ENCODE measurements at places on chromosomes 4 and X.

DNA sequence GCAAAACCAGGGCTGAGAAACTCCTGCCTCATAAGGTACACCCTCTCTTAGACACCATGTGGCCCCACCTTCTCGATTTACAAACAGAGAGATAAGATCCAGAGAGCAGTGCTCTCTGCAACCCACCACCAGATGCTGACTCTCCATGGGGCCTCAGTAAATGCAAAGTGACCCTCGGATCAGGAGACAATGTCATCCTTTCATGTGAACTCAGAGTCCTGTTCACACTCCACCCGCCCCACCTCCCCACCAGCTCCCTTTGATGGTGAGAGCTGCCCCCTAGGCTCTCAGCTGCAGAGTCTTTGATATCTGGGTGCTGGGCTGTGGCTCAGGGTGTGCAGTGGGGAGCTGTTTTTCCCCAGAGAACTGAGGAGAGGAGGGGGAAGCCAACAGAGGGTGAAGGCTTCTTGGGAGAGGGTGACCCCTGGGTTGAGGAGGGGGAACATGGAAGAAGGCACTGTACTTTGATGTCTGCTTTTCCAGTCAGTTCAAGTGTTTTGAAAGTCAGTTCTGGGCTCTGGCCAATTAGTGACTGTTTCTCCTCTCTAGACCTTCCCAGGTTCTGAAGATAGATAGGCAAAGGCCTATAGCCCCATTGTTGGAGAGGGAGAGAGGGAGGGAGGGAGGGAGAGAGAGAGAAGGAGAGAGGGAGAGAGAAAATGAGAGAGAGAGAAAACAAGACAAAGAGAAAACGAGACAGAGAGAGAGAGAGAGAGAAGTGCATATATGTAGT, 88.2 kb downstream of the SCD5 start:
- DNase-seq = no peak

- no peak for DNase-seq
Observed at GRCh38 chr4:53601251-53601764, 10.0 kb upstream of the LNX1 start.

DNA sequence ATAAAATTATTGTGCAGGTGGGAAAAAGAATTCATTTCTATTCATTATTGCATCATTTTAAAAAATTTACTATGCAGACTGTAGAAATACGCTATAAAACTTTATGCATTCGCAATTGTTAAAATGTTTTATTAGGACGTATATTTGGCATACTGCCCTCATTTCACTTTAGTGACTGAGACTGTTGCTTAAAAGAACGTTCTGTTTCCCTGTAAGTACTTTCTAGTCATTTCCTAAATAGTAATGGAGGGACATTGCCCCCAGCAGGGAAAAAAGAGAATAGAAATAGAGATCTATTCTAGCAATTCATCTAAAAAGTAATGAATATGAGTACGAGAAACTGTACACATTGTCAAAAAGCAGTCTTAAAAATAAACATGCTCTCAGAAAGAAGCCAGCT, 1295.8 kb upstream of the TENM3 start:
- no peak for DNase-seq

DNA sequence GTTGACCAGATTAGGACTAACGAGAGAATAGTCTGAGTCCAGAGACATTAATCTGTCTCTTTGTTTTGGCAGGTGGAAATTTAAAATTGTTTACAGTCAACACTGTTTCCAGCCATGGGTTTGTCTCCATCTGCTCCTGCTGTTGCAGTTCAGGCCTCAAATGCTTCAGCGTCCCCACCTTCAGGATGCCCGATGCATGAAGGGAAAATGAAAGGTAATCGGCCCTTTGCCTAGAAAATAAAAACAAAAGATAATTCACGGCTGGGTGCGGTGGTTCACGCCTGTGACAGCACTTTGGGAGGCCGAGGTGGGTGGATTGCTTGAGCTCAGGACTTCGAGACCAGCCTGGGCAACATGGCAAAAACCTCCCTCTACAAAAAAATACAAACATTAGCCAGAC, 815 bp downstream of the HCCS start:
- no peak for DNase-seq

GRCh38 chrX:19272452-19272851, 71.3 kb upstream of the PDHA1 start:
- DNase-seq = no peak

DNA sequence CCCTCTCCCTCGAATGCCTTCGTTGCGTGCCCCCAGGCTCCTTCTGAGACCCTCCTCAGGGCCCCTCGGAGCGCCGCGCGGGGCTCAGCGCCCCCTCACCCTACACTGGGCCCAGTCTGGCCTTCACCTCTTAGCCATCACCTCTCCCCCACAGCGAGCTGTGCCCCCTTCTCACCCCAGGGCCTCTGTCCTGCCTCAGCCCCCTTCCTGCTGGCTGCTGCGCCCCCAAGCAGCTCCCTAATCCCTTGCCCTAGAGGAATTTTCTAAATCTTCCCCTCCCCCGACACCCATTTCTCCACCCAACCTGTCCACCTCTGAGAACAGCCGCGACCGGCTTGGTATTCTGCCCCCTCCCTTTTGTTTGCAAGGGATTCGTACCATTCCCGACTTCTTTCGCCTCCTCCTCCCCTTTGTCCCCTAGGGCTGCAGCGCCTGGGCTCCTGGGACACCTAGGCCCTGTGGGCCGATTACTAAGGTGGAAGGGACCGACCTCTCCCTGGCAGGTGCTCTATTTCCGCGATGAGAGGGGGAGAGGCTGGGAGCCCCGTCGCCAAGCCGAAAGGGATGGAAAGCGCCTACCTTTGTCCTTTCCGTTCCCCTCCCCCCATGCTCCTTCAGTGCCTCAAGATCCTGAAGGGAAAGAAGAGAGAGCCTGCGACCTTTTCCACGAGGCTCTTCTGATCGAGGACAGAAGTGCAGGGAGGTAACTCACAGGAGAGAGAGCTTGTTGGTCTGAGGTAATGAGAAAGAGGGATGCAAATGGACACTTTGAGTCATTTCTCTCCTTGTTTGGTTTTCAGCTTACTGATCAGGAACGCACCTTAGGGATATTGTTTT, 10.9 kb downstream of the DLG3 start:
- no peak for DNase-seq

DNA sequence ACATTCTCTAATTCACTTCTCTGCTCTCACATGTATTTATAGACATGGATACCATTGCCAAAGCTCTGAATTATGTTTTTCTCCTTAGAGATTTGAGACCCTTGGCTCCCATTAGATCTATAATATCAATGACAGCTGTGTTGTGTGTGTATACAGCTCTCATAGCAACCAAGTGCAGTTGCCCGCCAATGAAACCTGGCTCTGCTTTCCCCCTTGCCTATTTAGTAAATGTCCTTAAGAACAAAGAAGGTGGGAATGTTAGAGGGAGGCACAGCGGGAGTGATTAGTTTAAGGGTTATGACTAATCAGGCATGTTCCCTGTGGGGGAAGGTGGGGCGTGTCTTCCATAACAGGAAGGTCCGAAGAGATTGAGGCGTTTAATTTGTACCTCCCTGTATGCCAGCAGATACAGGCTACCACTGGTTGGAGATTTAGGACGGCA, 100.5 kb upstream of the TBC1D9 start:
- DNase-seq = no peak

GRCh38 chr4:79850626-79851025, 222.4 kb downstream of the ANTXR2 start:
- no peak for DNase-seq

- DNase-seq = no peak
Observed at GRCh38 chr4:79281566-79282359, 44.1 kb downstream of the NAA11 start.

GRCh38 chr4:151702256-151702655, 58.6 kb downstream of the GATB start:
- no peak for DNase-seq

GRCh38 chrX:153638436-153639176, 8.4 kb upstream of the DUSP9 start:
- DNase-seq = no peak

- no peak for DNase-seq
Observed at GRCh38 chr4:152039023-152039481, 278.2 kb upstream of the GATB start.

DNA sequence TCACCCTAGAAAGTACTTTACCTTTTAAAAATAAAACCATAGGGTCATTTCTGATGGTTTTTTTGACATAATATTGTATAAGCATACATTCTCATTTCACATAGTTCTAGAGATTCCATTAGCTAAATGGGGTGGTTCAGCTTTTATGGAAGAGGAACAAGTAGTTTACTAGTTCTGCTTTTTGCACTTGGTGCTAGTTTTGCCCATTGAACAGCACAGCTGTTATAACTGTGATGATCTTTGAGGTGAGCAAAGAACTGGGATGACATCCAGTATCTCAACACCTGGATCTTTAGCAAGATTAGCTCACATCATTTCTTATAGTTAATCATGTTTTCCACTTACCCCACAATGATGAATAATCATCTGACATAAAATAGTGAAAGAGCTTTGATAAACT, 40.9 kb downstream of the MOB1B start:
- DNase-seq = no peak

- no peak for DNase-seq
Observed at GRCh38 chrX:17603196-17603595, 134.1 kb upstream of the SCML1 start.

DNA sequence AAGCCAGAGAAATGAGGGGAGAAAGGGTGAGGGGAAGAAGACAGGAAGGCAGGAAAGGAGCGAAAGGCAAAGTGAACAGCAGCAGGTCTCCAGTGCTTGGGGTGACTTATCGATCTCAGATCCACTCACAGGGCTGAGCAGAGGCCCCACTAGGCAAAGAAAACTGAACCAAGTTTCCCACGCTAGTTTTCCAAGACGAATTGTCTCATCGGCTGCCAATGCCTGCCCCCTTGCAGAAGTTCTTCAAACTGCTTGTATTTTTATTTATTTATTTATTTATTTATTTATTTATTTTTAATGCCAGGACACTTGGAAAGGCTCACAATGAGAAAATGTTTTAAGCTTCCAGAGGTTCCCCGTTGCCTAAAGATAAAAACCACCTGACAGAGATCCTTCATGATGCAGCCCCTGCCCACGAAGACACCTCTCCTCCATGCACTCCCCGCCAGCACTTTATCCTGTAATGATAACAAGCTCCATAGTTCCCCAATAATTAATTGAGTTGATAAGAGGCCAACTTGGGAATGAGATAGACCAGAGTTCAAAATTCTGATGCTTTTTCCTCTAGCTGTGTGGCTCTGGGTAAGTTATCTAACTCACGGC, 43.2 kb downstream of the QDPR start:
- DNase-seq = no peak

GRCh38 chr4:20255823-20256222, 4.1 kb downstream of the SLIT2 start:
- no peak for DNase-seq

DNA sequence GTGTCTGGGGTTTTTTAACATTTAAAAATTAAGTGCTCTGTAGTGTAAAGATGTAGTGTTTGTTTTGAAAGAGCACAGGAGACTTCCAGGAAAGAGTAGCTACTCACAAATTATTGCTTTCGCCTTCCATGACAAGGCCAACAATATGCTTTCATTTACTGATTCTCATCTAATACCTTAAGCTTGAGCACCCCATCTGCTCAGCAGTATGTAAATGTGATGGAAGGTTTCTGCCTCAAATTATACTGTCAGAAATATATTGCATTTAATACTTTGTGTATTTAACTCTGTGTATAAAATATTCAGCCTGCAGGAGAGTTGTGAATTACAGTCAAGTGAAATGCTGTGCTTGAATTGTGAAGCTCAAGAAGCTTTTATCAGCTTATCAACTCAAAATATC, 296.3 kb upstream of the ATOH1 start:
- DNase-seq = no peak

GRCh38 chr4:108512615-108513505, 107.5 kb upstream of the RPL34 start:
- DNase-seq = peak; percentile 26

DNA sequence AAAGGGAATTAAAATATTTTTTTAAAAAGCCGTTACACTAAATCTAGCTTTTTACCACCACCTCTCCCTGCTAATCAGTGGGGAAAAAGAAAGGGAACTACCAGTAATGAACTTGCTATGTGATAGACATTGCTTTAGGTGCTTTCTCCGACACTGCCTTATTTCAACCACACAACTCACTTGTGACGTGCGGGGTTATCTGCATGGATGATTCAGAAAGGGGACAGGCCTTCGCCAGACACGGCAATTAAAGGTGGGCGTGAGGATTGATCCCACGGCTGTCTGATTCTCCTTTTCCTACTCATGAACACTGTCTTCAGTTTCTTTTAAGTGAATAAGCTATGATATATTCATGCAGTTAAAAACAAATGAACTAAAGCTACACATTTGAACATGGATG, 882 bp upstream of the CXCR3 start:
- peak; percentile 82 for DNase-seq

GRCh38 chr4:94686086-94686485, 71.7 kb upstream of the BMPR1B start:
- DNase-seq = no peak

DNA sequence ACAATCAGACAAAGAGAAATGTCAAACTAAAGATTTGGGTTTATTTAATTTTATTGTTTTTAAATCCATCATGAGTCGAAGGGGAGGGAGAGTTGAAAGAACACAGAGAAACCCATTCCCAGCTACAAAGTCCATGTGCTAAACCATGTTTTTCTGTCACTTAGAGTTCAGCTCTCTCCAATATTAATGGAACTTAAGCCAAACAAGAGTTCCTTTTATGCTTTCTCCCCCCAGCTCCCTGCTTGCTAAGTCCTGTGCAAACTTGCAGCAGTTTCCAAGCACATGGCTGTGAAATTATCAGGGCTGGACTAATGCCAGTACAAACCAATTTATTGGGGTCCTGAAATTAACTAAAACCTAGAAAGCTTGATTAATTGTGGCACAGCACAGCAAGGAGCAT, 9.7 kb upstream of the CHRDL1 start:
- no peak for DNase-seq

DNA sequence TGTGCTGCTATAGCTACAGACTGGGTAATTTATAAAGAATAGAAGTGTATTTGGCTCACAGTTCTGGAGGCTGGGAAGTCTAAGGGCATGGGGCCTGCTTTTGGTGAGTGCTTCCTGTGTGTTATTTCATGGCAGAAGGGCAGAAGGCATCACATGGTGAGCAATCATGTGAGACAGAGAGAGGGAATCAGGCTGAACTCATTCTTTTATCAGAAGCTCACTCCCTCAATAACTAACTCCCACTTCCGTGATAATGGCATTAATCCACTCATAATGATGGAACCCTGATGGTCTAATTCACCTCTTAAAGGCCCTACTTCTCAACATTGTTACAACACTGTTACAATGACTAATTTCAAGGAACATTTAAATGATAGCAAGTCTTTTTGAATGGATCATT, 129.4 kb downstream of the FAT4 start:
- no peak for DNase-seq

DNA sequence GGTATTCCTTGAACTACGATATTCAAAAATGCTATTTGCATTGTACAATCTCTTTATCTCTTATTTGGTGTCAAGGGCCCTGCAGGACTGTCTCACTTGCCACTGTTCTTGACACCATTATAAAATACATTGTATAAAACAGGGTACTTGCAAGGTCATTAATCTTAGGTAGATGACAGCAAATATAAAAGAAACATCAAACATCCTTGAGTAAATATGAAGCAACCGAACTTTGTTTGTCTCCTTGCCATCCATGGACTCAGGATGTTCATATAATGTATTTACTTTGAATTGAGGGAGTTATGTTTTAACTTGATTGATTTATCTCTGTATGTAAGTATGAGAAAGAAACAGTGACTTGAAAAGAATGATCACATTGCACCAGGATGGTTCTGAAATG, 87.3 kb downstream of the UGT2B4 start:
- DNase-seq = no peak

Measured in stimulated activated CD4-positive, alpha-beta T cell treated with anti-CD3 and anti-CD28 coated beads, Interleukin-4, amount 100 ng/mL, for 4 hours (primary cell).